Thymus (tissue), 14 donors: ENCODE measurements at places on chromosomes 5 and 9.

- no peak overlapping the region for H3K4me3 ChIP-seq
- H3K27me3 ChIP-seq = no peaks in the 10 kb centered on the region
- H3K36me3 ChIP-seq = no peaks in the 10 kb centered on the region
- no peaks in the 10 kb centered on the region for H3K4me1 ChIP-seq
Observed at GRCh38 chr5:83368835-83369234, 102.7 kb upstream of the VCAN start.

DNA sequence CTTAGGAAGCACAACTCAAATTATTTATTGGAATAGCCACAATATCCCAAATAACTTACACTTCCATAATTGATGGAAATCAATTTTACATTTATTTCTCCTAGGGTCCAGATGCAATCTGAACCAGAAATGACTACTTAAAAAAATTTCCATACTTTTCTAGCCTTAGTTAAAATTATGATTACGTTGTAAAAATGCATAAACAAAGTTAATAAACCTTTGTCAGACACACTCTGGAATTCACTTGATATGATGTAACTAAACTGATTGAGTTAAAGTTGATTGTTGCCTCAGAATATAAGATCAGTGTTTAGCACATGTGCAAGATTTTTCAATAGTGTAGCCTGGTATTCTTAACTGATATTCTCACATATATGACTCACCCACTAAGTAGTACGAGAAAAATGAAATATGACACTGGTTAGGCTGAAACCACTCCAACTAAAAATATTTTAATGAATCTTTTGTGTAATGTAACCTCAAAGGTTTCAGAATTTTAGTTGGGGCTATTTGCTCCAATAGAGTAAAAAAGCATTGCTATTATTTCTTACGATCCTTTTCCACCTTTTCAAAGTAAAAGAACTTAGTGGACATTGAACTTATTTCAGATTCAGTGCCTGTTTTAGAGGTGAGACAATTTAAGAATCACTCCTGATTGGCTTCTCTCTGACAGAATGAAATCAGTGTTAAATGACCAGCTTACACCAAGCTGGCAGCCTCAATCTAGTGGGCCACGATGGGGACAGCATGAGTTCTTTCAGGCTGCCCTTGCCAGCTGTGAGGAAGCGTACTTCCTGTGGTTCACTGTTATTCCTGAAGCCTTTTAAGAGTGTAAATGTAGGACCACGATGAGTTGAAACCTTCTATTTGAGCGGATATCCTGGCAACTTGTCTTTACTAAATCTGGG is 277.2 kb upstream of the CDH9 start:
- no peaks in the 10 kb centered on the region for H3K27me3 ChIP-seq
- no peaks in the 10 kb centered on the region for H3K36me3 ChIP-seq
- H3K4me3 ChIP-seq = no peak overlapping the region

- no peak overlapping the region for H3K4me3 ChIP-seq
- H3K27ac ChIP-seq = no peak overlapping the region
- no peaks in the 10 kb centered on the region for H3K27me3 ChIP-seq
- H3K4me1 ChIP-seq = no peaks in the 10 kb centered on the region
Observed at GRCh38 chr5:171588790-171589189, 169.3 kb downstream of the FGF18 start.

- H3K4me3 ChIP-seq = no peak overlapping the region
- no peaks in the 10 kb centered on the region for H3K27me3 ChIP-seq
- no peak for DNase-seq
- no peaks in the 10 kb centered on the region for H3K36me3 ChIP-seq
- H3K4me1 ChIP-seq = no peaks in the 10 kb centered on the region
Observed at GRCh38 chr5:24767086-24767485, 122.3 kb upstream of the CDH10 start.

DNA sequence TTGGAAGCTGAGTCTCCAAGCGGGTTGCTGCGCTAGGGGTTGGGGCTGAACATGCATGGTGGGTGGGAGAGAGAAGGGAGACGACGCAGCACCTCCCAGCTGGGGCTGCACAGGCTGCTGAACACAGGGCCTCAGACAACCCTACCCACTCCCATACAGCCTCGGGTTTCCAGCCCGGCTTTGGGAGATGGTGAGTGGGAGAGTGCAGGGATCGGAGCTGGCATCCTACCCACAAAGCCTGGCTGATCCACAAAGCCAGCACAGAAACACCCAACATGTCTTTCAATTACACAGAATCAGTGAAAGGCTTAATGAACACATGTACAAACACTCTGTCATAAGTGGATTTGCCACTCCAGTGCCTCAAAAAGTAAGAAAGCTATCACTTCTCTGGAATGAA is 64.8 kb downstream of the NSG2 start:
- no peaks in the 10 kb centered on the region for H3K27me3 ChIP-seq
- no peak overlapping the region for H3K4me3 ChIP-seq
- H3K4me1 ChIP-seq = no peaks in the 10 kb centered on the region
- no peaks in the 10 kb centered on the region for H3K36me3 ChIP-seq
- H3K27ac ChIP-seq = no peak overlapping the region
- no peak for DNase-seq
